ENCODE measurements at places on chromosomes 16 and 17. TPM values are rescaled to one million over a fixed set of nuclear protein-coding genes. Genes with fewer than 3 reads are reported as not detected.

GRCh38 chr16:21656795-21657768, 4.7 kb upstream of the IGSF6 start:
- no peak for DNase-seq

GRCh38 chr17:81808778-81809555, 5.0 kb downstream of the GCGR start:
- no peak for DNase-seq

DNA sequence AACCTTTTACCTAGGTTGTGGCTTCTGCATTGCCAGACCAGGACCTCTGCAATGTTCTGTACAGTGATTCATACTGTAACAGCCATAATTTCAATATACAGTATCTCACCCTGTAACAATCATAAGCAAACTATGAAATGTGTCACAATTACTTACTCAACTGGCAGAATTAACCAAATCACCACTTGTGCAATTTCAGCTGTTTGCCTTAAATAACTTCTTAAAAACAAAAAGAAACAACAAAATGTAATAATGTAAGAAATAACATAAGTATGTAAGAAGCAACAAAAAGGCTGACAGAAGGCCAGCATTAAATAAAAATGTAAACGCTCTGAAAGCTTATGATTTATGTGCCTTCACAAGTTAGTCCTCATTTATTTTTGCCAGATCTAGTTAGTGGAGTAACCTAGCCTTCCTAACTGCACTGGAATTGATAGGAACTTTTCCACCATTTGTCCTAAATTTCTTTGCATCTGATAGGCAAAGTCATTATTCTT, 96.9 kb downstream of the SKAP1 start:
- no peak for DNase-seq

DNA sequence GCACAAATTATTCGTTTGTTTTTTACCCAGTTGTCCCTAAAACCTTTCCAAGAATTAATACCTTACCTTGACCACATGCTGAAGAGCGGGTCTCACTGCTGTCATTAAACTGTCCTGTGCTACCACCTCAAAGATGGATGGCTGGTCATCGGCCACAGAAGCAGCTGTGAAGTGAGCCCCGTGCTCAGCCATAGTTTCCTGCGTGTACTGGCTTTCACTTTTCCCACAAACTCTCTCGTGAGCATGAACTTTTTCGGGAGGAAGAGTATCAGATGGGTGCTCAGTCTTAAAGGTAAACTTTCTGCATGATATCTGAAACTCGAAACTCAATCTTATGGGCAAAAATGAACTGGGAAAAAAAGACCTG, 558 bp downstream of the PEX12 start:
- DNase-seq: no peak

DNA sequence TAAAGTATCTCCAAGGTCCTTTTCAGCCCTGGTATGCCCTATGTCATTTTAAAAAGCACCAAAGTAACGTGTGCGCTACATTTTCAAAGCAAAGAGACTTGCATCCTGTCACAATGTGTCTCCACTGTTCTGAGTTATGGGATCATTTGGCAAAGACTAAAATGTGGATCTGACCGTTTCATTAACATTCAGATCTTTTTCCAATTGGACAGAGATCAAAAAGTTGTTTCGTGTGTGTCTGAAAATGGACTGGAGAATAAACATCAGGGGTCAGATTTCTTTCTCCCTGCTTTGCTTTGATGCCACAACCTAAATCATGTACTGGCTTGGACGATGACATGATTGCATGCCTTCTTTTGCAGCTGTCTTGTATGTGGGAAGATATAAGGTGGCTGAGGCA, 136.0 kb upstream of the NOG start:
- no peak for DNase-seq

- no peak for DNase-seq
Observed at GRCh38 chr16:25625620-25626019, 66.1 kb upstream of the HS3ST4 start.

Gene AGRP
- total RNA-seq: 4.9 TPM

DNA sequence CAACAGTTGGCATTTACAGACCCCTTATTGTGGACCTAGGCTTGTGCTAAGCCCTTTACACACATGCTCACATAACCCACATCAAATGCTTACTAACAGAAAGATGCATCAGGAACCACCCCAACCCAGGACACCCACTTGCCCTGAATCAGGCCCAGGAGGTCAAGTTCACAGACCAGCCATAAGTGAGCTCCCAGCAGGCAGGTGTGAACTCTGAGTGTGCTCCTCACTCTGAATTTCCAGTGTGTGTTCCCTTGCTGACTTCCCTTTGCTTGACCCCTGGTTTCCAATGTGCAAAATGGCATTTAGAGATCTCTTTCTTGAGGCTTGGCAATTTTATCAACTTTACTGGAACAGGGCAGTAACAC, 87.0 kb downstream of the BMERB1 start:
- no peak for DNase-seq

Gene TSPAN10
- total RNA-seq: 1.1 TPM

DNA sequence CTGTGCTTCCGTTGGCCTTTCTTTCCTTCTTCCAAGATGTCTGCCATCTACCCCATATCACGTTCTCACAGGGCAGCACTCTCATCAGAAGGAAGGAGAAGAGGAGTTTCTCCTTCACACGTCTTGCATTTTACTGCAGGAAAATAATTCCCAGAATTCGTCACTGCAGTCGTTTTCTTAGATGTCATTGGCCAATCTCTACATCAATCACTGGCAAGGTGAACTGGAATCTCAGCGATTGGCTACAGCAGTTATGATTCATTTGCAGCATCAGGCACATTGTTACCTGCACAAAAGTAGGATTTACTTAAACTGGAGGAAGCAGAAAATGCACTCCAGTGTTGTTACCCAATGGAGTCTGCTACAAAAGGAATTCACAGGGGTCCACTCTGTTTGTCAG, 277.2 kb upstream of the RBFOX1 start:
- DNase-seq: no peak

Gene VMO1
- total RNA-seq: 5.6 TPM

- peak; percentile 60 for DNase-seq
Observed at GRCh38 chr16:2779151-2779920, 2.3 kb upstream of the ELOB start.

DNA sequence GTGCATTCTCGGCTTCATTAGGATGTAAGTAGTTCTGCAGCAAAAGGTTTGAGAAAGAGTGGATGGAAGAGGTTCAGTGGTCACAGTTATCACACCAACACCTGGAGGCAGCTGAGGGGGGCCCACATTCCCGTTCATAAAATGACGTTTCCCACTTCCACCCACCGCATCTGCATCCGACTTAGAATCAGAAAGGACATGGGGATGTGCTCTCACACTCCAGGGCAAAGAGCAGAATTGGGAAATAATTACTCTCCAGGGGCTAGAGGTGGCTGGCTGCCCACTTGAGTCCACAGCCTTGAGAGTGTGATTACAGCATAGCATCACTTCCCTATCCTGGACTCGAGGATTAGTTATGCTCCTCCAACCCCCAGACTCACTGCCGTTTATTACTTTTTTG, 122.0 kb downstream of the CPPED1 start:
- peak; percentile 27 for DNase-seq

- DNase-seq: no peak
Observed at GRCh38 chr17:30218799-30219198, 16.7 kb downstream of the SLC6A4 start.

Gene COX6A2
- not detected for total RNA-seq

Gene MT3
- not detected for total RNA-seq

Gene JPH3
- 0.29 TPM for total RNA-seq

DNA sequence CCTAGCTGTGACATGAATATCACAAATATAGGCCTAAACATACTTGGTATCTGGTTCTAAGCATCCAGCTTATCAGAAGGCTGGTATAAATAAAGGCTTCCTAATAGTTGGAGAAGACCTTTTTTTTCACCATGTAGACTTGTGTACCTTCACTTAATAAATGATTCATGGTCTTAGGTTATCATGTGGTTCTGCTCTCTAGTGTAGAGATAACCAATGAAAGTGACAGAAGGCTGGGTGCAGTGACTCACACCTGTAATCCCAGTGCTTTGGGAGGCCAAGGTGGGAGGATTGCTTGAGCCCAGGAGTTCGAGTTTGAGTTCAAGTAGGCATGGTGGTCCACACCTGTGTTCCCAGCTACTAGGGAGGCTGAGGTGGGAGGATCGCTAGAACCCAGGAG, 3.1 kb downstream of the DDX19A start:
- DNase-seq: no peak
